ENCODE measurements at places on chromosomes 7 and 10.

DNA sequence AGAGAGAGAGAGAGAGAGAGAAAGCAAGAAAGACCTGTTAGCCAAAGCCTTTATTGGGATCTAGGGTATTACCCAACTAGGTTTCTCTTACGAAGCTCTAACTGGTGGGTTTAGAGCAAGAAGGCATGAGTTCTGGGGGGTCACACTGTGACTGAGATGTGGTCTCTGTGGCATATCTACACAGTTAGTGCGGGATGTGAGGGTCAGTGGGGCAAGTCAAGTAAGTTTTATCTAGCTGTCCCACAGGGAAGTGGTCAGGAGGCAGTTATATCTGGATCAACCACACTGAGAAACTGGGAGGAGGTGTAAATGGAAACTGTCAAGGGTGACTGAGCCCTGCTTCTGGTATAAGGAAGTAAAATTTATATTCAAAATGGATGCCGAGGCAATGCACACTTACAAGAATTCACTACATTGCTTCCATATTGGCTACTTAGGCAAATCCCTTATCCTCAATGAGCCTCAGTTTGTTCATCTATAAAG is 331.6 kb upstream of the HPS1 start:
- no peak for DNase-seq

DNA sequence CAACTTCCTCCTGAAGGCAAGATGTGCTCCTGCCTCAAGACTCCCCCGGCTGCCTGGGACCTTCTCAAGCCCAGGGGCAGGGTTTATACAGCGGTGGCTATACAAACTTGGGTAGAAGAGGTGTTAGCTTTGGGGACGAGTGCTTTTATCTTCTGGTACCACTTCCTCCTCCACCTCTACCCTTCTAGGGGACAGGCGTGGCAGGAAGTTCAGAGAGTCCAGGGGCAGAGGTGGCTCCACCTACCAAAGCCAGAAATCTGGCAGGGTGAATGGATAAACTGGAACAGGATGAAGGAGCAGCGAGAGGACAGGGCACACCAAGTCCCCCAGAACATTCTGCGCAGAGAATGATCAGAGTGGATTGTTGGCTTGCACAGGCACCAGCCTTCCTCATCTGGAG is 24.0 kb upstream of the TM9SF3 start:
- no peak for DNase-seq

DNA sequence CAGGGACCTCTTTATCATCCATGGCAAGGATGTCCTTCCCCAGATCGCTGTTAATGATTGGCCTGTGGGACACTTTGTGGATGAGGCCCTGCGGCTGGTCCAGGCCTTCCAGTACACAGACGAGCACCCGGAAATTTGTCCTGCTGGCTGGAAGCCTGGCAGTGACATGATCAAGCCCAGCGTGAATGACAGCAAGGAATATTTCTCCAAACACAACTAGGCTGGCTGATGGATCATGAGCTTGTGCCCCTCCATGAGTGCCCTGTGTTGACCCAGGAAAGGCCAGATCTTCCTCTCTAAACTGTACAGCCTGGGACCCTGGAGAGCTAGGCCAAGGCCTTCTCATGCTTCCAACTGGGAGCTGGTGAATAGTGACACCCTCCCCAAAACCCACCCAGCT is 124.1 kb downstream of the CUL2 start:
- no peak for DNase-seq

DNA sequence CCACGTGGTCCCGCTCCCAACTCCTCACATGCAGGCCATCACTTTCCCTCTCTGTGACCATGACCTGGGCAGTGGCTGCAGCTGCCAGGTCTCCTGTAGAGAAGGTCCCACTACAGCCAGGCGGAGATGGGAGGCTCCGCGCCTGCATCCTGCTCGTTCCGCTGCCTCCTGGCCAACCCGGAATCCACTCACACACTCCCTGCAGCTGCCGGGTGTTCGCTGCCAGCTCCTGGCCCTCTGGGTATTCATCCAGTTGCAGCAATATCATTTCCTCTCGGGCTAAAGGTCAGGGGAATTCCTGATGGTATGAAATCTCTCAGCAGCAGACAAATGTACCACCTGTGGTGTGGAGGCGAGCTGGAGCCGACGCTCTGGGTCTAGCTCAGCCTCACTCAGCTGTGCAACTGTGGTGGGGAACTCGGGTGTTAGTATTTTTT is 65.7 kb downstream of the TLL2 start:
- no peak for DNase-seq

GRCh38 chr7:22577470-22578001 is 77.5 kb upstream of the STEAP1B start:
- DNase-seq: no peak

- DNase-seq: no peak
Observed at GRCh38 chr7:98880485-98880884, 2.2 kb downstream of the TRRAP start.

DNA sequence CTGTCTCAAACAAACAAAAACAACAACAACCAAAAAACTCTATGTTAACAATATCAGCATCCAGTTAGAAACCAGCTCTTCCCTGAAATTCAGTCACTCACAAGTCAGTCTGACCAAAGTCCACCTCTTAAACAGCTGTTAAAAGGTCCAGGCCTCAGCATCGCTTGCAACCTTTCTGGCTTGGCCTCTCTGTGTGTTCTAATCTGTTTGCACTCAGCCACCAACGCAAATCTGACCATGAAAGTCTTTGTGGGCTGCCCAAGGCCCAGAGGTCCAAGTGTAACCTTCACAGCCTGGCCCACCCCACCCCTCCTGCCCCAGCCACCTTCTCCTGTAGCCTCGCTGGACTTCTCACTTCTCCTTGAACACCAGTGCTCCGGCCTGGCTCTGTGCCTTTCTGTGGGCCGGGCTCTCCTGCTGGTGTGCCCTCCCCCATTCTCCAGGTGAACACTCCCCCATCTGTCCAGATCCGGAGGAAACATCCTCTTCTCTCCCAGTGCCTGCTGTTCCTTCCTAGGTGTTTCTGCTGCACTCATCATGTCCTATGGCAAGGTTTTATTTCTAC is 72.2 kb upstream of the EFCAB10 start:
- DNase-seq: no peak

GRCh38 chr10:122559228-122559627 is 1.3 kb upstream of the DMBT1 start:
- DNase-seq: no peak

DNA sequence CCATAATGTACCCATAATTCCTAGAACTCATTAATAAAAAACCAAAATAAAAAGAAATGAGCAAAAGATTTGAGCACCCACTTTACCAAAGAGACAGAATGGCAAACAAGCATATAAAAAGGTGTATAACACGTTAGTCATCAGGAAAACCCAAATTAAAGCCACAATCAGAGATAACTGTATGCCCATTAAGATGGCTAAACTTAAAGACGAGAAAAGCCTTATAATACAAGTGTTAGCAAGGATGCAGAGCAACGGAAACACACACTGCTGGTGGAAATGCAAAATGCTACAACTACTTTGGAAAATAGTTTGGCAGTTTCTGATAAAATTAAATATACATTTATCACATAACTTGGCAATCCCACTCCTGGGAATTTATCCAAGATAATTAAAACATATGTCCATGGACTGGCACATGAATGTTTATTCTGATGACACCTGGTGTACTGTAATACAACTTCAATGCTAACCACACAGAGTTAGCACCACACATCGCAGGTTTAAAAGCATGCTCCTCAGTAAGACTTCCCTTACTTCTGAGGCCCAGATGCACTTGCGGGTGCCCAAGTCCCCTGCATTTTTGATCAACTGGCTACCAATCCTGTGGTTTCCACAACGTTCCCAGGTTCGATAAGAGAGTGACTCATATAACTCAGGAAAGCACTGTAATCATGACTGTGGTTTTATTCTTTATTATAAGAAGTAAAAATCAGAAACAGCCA is 158.6 kb downstream of the SNX13 start:
- no peak for DNase-seq

- DNase-seq: no peak
Observed at GRCh38 chr10:73338801-73339368, 19.8 kb downstream of the CFAP70 start.

- no peak for DNase-seq
Observed at GRCh38 chr7:43721193-43721806, 8.0 kb downstream of the COA1 start.

DNA sequence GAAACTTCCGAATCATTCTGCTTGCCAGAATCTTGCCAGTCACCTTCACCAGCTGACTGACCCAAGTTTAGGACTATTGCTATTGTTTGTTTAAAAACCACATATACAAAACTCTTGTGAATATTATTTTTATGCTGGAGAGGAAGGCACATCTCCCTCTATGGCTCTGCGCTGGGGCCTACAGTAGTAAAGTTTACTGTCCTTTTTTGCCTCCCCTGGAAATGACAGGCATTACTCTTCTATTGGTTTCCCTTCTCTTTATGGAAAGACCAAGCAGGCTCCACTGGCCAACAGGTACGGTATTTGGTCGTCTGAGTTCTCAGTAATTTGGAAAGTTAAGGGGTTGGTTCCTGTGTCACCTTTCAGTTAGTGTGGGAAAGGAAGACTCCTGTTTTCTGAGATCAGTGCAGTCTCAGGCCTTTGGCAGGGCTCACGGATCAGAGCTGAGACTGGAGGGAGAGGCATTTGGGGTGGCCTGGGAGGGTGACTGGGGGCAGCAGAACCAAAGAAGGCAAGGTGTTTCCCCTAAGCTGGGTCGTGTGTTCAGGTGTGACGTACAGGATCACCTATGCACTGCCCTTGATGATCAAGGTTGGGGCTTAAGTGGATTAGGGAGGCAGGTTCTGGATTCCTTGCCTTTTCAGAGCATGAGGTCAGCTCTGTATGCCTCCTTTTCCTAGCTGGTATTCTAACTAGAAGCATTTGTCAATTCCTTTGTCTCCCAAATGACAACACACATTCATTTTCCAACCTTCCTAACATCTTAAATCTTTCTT is 16.0 kb upstream of the KIF5B start:
- no peak for DNase-seq

- no peak for DNase-seq
Observed at GRCh38 chr7:23004247-23004520, 9.7 kb downstream of the HYCC1 start.

DNA sequence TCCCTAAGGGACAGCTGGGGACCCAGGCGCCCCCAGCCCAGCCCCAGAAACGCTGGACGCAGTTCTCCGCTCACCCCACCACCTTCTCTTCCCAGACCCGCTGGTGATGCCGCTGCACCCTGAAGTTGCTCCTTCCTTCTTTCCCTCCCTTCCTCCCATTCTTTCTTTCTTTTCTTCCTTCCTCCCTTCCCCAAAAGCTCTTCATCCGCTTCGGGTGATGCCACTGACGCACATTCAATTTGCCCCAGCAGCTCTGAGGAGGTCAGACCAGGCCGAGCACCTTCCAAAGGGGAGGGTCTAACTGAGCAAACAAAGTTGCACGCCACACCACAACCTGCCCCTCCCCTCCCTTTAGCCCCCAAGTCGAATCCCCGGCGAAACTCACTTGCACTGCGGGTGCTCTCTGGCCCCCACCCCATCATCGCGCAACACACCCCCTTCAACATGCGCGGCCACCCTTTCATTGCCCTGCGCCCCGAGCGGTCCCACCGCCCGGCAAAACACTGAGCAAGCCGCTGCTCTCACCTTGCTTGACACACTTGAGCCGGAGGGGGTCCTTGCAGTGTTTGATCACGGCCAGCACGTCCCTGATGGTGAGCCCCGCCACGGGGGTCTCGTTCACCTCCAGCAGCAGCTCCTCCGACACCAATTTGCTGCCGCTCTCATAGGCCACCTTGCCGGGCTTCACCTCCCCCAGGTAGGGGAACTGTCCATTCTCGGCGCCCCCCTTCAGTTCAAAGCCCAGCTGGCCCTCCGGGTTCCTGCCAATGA is 787 bp downstream of the MAGI2 start:
- DNase-seq: no peak

GRCh38 chr7:158313931-158314330 is 273.7 kb downstream of the PTPRN2 start:
- DNase-seq: no peak

- peak; percentile 2 for DNase-seq
Observed at GRCh38 chr10:31321396-31321941, 2.5 kb downstream of the ZEB1 start.

- no peak for DNase-seq
Observed at GRCh38 chr7:129606803-129607202, 4.7 kb upstream of the NRF1 start.

- DNase-seq: no peak
Observed at GRCh38 chr7:106369816-106370215, 85.0 kb upstream of the NAMPT start.

DNA sequence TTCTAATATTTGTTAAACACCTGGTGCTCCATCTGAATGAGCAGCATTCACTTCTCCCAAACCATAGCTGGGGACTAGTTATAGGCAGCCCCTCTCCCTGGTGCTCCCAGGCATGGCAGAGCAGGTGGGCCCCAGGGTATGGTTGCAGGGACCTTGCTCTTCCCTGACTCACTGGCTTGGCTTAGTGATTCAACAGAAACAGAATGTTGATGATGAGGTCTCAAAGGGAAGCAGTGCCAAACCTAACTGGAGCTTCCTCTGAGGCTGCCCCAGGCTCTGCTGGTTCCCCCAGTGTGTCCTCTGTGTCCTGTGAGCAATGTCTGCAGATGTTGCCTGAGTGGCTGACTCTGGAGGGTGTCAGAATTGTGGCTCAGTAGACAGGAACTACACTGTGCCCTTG is 3.7 kb downstream of the GPR26 start:
- no peak for DNase-seq

GRCh38 chr10:102585026-102585425 is 59.3 kb upstream of the TRIM8 start:
- no peak for DNase-seq

GRCh38 chr7:25597946-25598345 is 369.7 kb upstream of the NPVF start:
- no peak for DNase-seq

- DNase-seq: no peak
Observed at GRCh38 chr10:11396311-11396955, 215.0 kb downstream of the USP6NL start.

DNA sequence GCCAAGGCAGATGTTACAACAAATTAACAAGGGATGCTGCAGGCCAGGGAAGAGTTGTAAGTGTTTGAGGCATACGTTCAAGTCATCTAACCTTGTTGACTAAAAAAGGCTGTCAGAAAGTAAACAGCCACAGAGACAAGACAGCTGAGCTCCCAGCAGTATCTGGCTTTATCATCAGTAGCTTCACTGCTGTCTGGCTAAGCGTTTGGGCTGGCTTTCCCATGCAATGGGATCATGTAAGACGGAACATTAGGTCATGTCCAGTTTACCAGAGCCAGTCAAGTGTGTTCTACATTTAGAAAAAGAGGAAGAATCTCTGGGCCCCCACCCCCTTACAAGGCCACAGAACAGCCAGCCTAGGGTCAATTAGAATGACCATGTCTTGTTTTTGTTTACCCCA is 51.3 kb upstream of the GSAP start:
- DNase-seq: no peak

- DNase-seq: no peak
Observed at GRCh38 chr7:107957436-107957835, 45.5 kb downstream of the LAMB1 start.
